ENCODE measurements at places on chromosomes 7 and 10.

- DNase-seq, result no peak
Measured at GRCh38 chr7:105098863-105099515, 85.0 kb downstream of the KMT2E start.

- no peak for DNase-seq
Measured at GRCh38 chr10:118642228-118642627, 46.8 kb upstream of the PRLHR start.

DNA sequence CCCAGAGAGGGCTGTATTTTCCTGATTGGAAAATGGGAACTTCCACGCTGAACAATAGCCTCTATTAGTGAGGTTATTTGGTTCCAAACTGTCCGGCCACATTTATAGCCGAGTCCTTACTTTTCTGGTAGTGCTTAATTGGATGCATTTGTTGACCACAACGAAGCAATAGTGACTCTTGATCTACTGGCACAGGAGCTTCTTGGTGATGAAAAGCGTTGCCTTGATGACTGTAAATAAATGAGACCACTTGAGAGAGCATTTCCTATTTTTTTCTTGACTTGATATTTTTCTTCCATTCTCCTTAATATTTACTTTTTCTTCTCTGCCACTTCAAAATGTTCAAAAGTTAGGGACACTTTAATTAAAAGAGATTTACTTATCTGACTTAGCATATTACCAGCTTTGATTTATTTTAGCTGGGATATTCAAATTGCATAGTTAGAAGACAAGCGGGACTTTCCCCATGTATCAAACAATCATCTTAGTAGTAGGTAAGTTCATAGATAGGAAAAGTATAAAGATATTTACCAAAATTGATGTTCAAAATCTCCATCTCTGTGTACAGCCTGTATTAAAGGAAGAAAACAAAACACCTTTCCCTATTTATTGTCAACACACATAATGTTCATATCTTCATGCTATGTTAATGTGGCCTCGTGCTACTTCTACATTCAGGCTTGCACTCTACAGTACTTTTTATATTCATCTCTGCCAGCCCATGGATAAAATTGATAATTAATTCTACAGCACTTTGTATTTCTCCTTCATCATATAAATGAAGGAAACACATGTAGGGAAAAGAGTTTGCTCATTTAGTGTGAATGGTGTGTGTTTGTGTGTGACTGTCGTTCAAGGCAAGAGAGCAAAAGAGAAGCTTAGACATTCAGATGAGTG is 5.1 kb upstream of the SP8 start:
- no peak for DNase-seq

GRCh38 chr7:96861-97260 is 95.5 kb upstream of the FAM20C start:
- no peak for DNase-seq

GRCh38 chr10:70295321-70295720 is 11.5 kb upstream of the NPFFR1 start:
- DNase-seq, result no peak

GRCh38 chr10:12924911-12925310 is 76.6 kb downstream of the CCDC3 start:
- no peak for DNase-seq

GRCh38 chr10:4141471-4141870 is 356.5 kb upstream of the KLF6 start:
- no peak for DNase-seq

- no peak for DNase-seq
Measured at GRCh38 chr10:79266084-79266483, 81.2 kb upstream of the PPIF start.

- no peak for DNase-seq
Measured at GRCh38 chr10:103231047-103231551, 14.6 kb upstream of the RPEL1 start.

GRCh38 chr10:2674451-2674850 is 392.9 kb upstream of the PFKP start:
- DNase-seq, result no peak

DNA sequence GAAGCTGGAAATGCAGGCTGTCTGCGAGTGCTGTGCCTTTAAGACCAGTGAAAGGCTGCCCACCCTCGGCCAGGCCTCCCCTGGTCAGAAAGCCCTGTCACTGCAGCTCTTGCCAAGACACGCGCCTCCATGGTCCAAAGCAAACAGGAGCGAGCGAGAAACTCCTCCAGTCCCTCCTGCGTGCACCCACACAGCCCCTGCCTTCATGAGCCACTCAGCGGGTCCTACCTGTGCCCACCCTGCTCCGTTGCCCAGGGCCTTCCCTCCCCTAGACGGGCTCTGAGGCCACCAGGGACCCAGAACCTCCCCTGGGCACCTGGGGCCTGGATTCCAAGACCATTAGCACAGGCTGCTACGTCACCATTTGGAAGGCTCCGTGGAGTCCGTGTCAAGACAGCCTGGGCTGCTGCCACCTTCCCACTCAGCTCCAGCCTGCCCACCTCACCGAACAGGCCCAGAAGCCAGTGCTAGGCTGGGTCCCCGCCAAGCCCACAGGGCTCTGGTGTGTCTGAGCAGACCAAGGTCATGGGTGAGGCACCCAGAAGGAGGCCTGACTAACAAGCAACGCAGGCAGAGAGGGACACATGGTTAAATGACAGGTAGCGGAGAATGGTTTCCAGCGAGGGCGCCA is 144.5 kb downstream of the NEURL1 start:
- DNase-seq, result no peak

- DNase-seq, result no peak
Measured at GRCh38 chr7:63998549-63998948, at the start of gene ZNF722. ZNF722 (plus strand) TSS chr7:63998849; CDS start chr7:63998962, 113 bp downstream.

GRCh38 chr10:75987616-75988015 is 556.2 kb downstream of the LRMDA start:
- DNase-seq, result no peak

GRCh38 chr7:127950233-127950935 is 80.9 kb downstream of the LRRC4 start:
- no peak for DNase-seq

GRCh38 chr10:63331586-63331985 is 134.2 kb downstream of the JMJD1C start:
- no peak for DNase-seq

GRCh38 chr7:88965371-88965770 is 169.8 kb upstream of the TEX47 start:
- DNase-seq, result no peak

- no peak for DNase-seq
Measured at GRCh38 chr7:105978035-105978434, 15.0 kb downstream of the CDHR3 start.

DNA sequence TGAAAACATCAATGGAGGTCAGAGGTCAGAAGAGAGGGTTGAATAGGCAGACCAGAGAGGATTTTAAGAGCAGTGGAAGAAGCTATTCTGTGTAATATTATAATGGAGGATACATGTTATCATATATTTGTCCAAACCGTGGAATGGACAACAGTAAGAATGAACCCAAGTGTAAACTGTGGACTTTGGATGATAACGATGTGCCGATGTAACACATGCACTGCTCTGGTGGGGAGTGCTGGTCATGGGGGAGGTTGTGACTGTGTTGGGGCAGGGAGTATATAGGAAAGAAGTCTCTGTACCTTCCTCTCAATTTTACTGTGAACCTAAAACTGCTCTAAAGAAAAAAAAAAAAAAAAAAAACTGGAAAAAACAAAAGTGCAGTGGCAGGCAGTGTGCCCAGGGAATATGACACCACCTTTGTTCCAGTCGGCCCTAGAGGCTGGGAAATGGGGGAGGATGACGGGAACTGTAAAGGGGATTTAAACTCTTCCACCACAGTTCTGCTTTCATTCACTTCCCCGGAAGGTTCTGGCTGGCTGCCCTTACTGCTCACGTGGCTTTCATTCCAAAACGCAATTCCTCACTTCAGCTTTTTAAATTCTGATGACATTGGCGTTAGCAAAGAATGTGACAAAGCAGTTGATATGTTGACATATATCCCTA is 113.7 kb upstream of the ANKRD1 start:
- DNase-seq, result no peak

DNA sequence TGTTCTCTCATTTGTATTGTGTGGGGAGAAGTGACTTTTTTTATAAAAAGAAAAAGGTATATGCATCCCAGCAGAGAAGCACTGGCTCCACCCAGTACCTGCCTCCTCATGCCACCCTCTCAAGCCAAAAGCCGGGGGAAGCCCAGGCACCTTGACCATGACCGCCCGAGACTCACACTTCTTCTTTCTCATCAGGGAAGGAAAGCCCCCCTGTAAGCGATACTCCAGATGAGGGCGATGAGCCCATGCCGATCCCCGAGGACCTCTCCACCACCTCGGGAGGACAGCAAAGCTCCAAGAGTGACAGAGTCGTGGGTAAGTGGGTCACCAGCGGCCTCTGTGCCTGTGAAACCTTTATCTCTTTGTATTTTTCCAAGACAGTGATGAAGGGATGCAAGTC is 22.9 kb downstream of the IKZF1 start:
- no peak for DNase-seq

DNA sequence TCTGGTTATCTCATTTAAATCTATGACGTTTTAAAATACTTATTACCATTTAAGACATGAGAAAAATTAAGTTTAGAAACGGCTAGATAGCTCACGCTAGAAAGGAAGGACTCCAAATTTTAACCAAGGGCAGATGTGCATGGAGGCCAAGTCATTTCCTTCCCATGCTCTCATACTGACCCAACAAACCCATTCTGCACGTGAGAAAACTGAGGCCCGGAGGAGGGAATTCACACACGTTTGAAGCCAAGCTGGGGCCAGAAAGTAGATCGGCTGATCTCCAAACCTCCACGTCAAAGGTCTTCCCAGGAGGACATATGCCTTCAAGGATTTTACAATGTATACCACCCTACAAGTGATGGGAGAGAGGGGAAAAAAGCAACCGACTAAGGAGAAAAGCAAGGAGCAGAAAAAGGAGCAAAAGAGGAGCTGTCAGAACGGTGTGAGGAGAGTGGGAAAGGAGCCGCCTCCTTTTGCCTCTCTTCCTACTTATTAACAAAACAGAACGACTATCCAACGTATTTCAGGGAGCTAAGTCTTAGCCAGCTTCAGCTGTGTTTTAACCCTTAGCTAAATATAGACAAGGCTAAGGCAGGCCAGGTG is 645 bp upstream of the SIRT1 start:
- no peak for DNase-seq

DNA sequence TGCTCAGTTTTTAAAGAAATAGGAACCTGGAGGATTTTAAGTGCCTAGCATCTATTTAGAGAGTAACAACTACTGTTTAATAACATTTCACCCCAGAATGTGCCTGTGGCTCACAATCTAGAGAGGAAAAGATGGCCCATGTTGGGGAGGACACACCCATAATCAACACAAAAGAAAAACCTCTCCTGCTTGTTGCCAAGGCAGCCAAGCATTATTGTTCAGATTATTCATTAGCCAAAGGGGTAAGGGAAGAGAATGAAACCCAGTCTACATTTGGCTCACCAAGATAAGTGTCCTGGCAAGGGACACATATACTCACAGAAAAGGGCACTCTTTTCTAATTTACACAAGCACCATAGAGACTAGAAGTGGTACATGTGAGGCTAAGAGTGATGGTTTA is 17.7 kb upstream of the IFIT1B start:
- no peak for DNase-seq
